ENCODE measurements at places on chromosomes 6 and 20.
A peak's percentile ranks its signal among the peaks of the same experiment; 100 is the strongest.

GRCh38 chr6:28353356-28353755 is 3.6 kb downstream of the ZKSCAN3 start:
- no peak for DNase-seq

GRCh38 chr6:154648188-154648887 is 84.9 kb upstream of the SCAF8 start:
- no peak for DNase-seq

- no peak for DNase-seq
These were observed 12.9 kb upstream of the SLC9A8 start for GRCh38 chr20:49799698-49800097.

DNA sequence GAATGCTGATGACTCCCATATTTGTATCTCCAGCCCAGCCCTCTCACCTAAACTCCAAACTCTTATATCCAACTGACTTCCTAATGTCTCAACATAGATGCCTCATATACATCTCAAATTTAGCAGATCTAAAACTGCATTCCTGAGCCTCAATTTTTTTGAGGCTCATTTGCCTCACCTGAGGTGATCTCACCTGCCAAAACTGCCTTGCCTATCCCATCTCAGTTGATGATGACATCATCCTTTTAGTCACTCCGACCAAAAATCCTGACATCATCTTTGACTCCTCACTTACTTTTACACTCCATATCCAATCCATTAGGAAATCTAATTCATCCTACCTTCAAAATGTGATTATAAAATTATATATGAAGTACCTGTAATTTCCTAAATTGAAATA is 25.6 kb upstream of the SLPI start:
- no peak for DNase-seq

- no peak for DNase-seq
These were observed 77.9 kb upstream of the NFATC2 start for GRCh38 chr20:51620432-51620831.

DNA sequence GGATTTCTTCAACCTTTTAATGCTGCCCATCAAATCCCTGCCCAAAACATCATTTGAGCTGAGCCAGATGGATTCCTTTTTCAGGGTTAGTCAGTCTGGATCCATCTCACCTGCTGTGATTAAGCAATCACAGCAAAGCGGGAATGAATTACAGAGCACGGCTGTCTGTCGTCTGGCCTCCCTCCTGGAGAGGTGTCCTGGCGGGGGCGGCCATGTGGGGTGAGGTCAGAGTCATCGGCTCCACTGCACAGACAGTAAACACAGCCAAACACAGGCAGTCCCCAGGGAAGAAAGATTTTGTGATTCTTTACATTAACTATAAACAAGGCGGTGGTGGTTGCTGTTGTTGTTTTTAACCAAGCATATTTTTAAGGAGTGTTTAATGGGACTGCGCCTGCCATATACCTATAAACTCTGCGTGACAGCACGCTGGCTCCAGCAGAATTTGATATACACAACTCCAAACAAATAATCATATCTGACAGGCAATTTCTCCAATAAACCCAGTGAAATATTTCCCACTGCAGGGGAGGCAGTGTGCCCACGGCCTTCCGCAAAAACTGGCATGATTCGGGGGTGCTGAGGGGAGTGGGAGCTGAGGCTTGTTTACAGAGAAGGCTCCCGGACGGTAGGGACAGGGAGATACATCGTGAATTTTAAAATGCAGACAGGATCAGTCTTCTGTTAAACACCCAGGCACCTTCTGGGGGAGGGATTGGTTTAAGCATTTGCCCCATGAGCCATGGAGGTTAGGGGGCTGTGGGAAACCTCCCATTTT is 232.0 kb upstream of the PMEPA1 start:
- no peak for DNase-seq

- DNase-seq: no peak
These were observed 10.2 kb downstream of the PTPN1 start for GRCh38 chr20:50520222-50520880.

GRCh38 chr6:134174672-134175531 is 122.5 kb upstream of the SLC2A12 start:
- DNase-seq: no peak

- DNase-seq: no peak
These were observed 41.1 kb downstream of the DLL1 start for GRCh38 chr6:170249817-170250216.

- no peak for DNase-seq
These were observed 25.2 kb downstream of the ZNF341 start for GRCh38 chr20:33757046-33757445.

DNA sequence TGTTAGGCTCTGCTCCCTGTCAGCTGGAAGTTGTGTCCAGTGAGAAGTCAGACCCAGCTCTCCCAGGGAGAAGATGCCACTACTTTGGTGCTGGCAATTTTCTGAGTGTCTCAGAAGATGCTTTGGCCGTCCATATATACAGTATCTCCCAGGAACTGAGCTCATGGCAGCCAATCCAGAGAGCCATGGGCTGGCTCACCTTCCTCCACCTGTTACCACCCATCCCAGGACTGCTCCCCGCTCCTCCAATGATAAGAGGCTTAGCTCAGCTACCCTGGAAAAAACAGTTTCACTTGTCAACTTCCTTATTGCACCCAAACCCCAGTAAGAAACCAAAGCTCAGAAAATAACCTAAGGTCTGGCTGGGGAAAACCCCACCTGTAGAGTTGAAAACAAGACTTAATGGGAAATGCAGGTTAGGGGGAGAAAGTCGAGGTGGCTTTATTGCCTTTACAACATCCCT is at the start of gene BNIP5:
Gene BNIP5 (minus strand): TSS at position 110 of the 463 bp plus-strand sequence. CDS start 6,198 bp downstream, outside the sequence.
- DNase-seq: no peak

GRCh38 chr6:168328086-168328485 is 8.5 kb upstream of the DACT2 start:
- DNase-seq: no peak

- no peak for DNase-seq
These were observed 242.1 kb downstream of the GJA1 start for GRCh38 chr6:121677571-121677970.

DNA sequence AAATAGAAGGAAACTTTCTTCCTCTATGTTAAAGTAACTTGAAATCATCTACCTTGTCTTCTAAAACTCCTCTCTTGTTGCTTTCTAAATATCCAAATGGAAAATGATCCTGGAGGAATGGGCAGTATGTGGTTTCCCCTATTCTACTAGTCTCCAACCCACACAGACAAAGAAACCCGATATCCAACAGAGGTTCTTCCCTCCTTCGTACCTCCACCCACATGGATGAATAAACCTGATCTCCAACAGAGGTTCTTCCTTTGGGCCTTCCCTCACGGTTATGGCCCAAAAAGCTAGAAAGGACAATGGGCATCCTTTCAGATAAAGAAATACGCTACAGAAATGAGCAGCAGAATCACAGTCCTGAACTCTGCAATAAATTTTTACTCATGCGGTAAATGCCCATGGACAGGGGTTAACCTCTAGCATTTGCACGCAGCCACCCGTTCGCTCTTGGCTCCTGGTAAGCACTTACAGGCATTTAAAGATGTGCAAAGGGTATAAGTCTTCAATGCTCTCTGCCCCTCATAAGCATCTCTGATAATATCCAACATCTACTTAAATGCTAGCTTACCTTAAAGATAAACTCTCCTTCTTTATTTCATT is 130.9 kb downstream of the GMPR start:
- DNase-seq: no peak

DNA sequence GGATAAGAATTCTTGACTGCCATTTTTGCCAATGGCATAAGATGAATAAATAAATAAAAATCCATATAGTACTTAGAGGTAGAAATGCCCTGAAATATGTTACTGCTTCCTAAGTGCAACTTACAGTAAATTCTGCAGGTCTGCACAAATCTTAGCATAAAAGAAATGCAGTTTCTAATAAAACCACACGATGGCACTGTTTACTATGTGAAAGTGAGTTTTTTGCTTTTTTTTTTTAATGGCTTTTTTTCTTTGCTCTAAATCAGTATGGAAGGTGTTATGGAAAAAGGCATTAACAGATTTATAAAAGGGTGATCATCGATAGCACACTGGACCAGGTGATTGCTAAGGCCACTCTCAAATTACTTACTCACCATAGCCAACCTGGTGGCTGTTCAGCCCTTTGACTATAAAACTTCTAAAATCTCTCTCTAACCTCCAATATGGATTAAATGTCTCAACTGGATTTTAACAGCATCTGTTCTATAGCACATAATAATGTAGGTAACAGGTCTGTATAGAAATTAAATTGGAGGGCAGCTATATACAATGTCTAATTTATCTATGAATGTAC is 45.8 kb downstream of the AHI1 start:
- no peak for DNase-seq

DNA sequence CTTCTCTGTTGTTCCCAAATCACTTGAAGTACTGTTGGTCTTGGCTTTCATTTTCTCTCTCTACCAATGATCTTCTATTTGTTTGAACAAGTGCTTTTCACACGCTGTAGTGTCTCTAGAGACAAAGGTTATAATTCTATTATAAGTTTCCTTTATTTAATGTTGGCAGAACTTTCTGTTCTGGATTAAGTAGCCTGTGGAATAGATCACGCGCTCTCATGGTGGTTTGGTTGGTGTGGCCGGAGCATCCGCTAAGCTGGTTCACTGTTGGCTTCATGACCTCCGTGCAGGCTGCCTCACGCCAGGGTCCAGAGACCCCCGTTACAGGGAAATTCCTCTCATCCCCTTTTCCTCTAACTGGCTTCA is 30.9 kb upstream of the KIF25 start:
- no peak for DNase-seq

- DNase-seq: no peak
These were observed 24.7 kb downstream of the ZSCAN31 start for GRCh38 chr6:28311139-28311823.

DNA sequence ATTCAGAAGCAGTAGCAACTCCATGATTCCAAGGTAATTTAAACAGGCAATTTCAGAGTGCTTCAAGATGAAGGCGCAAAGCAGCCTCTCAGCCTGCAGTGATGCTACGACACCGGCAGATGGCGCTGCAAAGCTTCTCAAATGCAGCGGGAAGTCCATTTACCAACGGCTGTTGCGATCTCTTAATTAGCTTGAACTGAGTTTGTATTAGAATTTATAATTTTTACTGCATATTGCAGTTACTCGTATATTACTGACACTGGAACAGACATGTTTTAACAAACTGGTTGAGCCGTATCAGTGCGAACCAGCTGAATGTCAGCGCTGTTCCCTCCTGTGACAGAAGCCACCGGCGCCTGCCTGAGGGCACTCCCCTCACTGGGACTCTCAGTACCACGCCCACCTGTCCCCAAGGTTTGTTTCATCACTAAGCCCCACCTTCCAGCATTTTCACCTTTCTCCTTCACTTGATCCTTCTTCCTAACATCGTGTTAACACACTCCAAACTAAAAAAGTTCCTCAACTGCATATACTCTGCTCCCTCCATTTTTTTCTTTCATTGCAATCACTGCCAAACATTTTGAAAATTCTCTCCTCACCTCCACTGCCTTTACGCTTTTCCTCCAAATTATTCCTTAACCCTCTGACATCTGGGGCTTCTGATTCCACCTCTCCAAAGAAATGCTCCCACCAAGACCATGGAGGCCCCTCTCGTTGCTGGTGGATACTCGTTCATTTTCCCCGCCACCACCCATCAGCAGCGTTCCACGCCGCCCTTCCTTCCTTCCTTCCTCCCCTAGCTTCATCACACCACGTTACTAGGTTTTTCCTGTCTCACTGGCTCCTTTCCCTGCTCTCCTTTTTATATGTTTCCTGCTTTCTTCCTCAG is 14.5 kb downstream of the GNL1 start:
- peak; percentile 58 for DNase-seq

- peak; percentile 35 for DNase-seq
These were observed 80.0 kb upstream of the EYA2 start for GRCh38 chr20:46814366-46815232.

- DNase-seq: no peak
These were observed 79.2 kb downstream of the SRC start for GRCh38 chr20:37425103-37425625.

GRCh38 chr20:41358717-41359116 is 7.9 kb downstream of the EMILIN3 start:
- no peak for DNase-seq

DNA sequence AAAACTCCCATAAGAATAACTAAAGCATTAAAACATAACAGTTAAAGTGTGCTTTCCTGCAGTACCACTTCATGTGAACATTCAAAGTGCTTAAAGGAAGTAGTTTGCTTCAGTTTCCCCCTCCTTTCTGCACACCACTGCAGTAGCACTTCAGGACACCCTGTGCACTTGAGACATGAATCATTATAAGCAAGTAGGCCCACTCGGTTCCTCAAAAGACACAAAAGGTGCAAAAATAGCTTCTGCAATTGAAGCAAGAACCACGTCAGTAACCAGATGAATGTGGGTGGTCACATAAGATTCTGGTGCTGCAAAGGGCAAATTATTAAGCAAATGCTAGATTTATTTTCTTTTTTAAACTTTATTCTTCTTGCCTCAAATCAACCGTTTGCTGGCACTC is 160.6 kb downstream of the HIVEP2 start:
- no peak for DNase-seq

DNA sequence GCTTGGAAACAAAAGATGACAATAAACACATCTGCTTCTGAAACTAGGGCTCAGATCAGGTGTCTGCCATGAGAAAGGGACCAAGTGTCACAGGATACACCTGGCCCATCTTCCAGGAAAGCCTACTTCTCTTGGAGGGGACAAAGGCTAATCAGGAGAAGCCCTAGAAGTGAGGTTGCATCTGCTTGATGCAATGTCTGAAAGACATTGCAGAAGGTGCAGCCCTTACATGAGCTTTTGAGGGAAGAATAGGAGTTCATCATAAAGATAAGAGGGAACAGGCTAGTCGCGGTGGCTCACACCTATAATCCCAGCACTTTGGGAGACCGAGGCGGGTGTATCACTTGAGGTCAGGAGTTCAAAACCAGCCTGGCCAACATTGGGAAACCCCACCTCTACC is 2.5 kb upstream of the BTN1A1 start:
- no peak for DNase-seq

- DNase-seq: no peak
These were observed 44.3 kb downstream of the CNKSR3 start for GRCh38 chr6:154466139-154466538.

DNA sequence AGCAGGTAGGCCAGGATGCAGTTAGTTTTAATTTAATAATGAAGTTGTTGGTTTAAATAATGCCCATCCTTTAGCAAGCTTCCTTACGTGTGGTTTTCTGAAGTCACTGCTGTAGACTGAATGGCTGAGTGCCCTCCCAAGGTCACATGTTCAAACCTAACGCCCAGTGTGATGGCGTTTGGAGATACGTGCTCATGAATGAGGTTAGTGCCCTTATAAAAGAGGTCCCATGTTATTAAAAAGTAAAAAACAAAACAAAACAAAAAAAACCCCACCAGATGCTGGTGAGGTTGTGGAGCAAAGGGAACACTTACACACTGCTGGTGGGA is 16.3 kb downstream of the LRP11 start:
- no peak for DNase-seq

- DNase-seq: no peak
These were observed 95.4 kb downstream of the CDH4 start for GRCh38 chr20:61347443-61347842.
